ENCODE measurements at places on chromosomes 11 and 22.

- DNase-seq, result no peak
These were observed 220.7 kb upstream of the ZBED5 start for GRCh38 chr11:11078344-11079086.

- no peak for DNase-seq
These were observed 737 bp upstream of the MFRP start for GRCh38 chr11:119347242-119347641.

- DNase-seq, result no peak
These were observed 41.7 kb downstream of the PRMT3 start for GRCh38 chr11:20429216-20429615.

DNA sequence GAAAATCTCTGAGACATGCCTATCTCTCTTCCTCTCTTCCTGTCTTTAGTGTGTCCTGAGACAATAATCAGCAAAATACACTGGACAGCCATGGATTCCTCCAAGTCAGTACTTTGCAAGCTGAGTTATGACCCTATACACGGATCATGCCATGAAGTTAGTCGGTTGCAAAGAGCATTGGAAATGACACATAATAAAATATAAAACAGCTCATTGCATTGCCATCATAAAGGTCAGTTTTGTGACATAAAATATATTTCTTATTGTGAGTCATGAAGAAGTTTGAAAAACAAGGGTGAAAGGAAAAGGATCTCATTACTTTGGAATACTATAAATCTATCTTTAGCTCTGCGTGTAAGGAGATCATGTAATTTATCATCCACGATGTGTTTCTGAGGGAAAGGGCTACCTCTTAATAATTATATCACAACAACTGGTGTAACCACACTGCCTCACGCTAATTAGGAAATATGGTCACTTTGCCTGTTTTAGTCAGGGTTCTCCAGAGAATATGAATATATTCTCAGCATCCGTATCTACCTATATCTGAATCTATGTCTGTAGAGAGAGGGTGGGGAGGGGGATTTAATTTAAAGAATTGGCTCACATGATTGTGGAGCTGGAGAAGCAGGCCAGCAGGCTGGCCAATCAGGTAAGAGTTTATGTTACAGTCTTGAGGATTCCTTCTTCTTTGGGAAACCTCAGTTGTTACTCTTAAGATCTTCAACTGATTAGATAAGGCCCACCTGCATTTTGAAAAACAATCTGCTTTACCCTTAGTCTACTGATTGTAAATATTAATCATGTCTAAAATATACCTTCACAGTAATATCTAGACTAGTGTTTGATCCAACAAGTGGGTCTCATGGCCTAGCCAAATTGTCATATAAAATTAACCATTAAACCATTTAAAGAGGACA is 198.8 kb downstream of the FAT3 start:
- DNase-seq, result no peak

DNA sequence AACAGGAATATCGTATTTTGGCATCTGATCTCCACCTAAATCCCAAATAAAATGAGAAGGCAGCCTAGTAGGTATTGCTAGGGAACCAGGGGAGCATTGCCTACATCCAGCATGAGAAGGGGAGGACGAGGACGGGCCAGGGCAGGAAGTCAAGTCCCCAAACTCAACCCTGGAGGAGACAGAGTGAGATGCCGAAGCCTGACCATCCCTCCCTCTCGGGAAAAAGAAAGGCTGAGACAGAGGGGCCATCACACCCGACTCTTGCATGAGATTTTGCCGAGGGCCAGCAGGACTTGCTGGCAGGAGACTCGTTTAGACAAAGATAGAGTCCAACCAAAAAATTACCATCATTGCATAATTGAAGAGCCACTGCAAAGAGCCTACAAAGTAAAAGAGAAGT is 50.2 kb upstream of the SPATA19 start:
- no peak for DNase-seq

- DNase-seq, result no peak
These were observed 20.8 kb downstream of the VSTM5 start for GRCh38 chr11:93829598-93829997.

DNA sequence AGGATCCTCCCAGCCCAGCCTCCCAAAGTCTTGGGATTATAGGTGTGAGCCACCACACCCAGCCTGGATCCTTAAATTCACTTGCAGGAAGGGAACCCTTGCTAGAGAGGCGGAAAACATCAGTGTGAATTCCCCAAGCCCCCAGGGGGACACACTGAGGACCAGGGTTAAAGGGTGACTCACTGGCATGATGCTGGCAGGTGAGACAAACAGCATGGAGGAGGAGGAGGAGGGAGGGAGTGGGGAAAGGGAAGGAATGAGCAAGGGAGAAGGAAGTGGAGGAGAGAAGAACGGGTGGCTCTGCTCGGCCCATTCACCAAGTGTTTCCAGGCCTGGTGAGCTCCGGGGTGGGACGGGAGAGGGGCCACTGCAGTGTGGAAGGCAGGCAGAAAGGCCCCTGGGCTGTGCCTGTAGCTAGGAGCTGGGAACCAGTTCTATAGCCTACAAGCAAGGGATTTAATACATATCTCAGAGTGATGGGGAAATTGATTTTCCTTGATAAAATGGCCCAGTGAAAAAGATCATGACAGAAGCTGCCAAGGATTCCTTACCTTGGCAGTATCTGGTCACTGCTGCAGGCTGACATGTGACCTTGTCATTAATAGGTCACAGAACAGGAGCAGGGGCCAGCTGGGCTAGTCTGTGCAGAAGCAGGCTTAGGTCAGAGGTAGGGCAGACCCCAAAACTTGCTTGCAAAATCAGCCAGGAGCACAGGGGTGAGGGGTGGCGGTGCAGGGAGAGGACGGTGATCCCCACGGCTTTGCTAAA is 370.2 kb downstream of the SHANK2 start:
- DNase-seq, result no peak

DNA sequence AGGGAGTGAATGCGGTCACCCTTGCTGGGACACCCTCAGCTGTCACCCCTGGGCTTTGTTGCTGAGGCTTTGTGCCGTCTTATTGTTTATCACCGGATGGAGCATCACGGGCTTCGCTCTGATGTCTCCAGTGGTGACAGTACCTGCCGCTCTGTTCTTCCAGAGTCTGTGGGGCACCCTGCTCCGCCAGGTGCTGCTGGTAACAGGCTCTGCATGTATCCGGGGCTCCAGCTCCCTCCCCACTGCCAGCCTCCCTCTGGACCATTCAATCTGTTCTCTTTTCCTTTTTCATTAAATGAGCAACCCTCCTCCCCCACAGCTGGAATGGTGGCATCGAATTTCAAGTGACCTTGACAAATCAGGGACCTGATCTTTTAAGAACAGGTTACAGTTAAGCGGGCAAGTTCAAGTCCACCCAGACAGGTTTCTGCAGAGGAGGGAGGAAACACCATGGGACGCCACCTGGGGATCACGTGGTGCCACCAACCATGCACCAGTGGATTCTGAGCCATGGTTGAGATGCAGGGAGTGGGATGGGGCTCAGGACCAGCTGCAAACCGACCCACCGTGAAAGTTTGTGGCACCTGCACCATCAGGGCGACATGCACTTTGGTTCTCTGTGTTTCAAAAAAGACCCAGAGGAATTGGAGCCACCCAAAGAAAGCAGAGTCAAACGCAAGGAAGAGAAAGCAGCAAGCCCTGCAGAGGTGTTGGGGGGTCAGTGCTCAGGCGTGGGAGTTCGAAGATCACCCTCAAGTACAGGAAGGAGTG is 89.3 kb downstream of the BCR start:
- DNase-seq, result no peak

GRCh38 chr11:41660585-41660984 is 201.1 kb upstream of the LRRC4C start:
- no peak for DNase-seq

- no peak for DNase-seq
These were observed 858 bp upstream of the APOBEC3A start for GRCh38 chr22:38956551-38956950.

GRCh38 chr22:17472932-17473331 is 90.4 kb upstream of the SLC25A18 start:
- no peak for DNase-seq

- DNase-seq, result no peak
These were observed 11.7 kb downstream of the THOC5 start for GRCh38 chr22:29541845-29542244.

DNA sequence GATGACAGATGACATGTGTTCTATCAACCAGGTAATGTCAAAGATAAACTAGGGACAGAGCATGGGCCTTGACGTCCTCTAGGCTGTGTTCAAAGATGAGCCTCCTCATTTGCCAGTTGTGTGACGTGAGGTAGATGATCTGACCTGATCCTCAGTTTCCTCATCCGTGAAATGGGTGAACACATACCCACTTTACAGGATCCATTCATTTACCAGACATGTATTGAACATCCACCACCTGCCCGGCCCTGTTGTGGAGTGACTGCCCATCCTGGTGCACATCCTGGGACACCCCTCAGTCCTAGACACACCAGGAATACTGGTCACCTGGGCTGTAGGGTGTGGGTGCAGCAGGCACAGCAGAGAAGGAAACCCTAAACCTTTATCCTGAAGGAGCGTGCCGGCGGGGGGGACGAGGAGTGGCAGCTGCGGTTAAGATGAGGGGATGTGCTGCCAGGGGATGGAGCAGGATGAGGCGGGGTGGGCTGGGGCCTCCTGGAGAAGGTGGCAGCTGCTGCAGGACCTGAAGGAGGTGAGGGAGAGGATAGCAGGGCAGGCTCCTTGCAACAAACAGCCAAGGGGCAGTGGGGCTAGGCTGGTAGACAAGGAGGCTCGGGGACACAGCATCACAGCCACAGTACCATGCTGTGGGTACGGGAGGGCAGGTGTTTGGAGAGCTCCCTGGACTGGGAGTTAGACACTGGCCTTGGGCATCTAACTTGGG is 8.4 kb downstream of the CLDN5 start:
- no peak for DNase-seq

DNA sequence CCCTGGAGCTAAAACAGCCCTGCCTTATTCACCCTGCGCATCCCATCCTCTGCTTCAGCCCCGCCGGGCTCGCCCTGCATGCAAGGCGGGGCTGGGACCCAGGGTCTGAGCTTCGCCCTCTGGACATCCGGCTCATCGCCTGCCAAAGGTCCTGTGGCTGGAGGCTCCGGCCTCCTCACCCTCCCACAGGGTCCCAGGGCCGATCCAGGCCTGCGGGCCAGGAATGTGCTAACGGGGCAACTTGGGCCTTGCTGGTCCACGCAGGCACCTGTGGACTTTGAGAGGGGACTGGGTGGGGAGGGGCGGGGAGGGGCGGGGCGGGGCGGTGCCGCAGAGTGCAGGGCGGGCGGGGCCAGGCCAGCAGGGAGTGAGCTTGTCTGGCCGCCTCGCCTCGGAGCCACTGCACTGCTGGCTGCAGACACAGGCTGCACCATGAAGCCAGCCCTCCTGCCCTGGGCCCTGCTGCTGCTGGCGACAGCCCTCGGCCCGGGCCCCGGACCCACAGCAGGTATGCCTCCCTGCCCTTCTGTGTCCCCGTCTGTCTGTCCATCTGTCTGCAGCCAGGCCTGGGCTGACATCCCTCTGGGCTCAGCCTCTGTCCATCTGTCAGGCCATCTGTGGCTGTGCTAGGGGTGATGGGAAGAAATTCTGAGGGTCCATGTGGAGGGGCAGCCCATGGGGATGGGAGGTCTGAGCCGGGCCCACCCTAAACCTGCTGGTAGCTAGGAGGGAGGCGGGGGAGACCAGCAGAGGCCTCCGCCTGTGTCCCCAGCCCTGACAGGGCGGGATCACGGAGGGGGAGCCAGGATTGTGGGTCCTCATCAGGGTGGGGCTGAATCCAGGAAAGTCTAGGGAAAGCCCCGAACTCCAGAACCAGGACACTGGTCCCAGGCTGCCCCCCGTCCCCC is at the start of gene SUSD2:
TSS of gene SUSD2 (plus strand) at position 400 of the 908 bp plus-strand sequence. CDS start at position 433, 33 bp downstream.
- no peak for DNase-seq

- DNase-seq, result no peak
These were observed 36.9 kb upstream of the LINC01488 start for GRCh38 chr11:69444381-69445130.

DNA sequence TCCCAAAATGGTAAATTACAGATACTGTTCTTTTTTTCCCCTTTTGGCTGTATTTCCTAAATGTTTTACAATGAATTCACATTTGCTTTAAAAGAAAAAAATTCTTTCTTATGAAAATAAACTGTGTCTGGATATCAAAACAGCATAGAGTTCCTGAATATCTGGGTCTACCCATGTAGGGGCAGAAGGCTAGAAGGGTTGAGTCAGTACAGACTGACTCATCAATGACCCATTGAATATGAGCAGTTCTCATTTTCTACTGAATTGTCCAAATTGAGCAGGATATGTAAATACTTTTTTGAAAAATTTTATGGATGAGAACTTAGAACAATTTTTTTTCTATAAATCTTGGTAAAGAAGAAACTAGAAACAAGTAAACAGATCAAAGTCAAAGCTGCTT is 16.3 kb upstream of the C11orf87 start:
- no peak for DNase-seq

GRCh38 chr11:27820249-27820648 is 120.0 kb upstream of the BDNF start:
- DNase-seq, result no peak

DNA sequence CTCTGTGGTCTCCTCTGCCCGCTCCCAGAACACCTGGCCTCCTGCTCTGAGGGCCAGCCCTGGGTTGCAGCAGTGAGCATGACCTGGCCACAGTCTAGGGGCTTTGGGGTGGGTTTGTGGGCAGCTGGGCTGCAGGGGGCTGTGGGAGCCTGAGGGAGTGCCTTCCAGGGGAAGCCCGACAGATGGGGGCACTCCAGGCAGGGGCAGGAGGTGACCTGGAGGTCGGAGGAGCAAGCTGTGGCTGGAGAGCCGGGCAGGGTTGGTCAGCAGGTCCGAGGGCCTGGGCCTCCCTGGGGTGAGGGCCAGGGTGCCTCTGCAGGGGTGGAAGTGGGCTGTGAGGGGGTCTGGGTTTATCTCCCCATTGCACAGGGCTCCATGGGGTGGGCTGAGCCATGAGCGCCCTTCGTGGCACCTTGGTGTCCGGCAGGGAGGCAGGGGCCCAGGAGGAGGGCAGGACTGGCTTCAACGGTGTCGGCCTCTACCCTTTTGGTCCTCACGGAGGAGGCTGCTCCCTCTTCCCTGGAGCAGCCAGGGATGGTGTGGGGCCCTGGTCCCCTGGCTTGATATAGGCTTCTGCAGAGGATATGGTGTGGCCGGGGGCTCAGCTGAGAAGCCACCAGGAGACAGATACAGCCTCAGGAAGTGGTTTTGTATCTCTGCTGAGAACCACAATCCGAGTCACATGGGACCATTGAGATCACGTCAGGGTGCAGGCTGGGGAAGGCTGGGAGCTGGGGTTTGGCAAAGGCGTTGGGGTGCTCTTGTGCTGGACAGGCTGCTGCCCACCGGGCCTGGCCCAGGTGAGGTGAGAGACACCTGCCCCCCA is 22.3 kb downstream of the KCNQ1 start:
- DNase-seq, result no peak

DNA sequence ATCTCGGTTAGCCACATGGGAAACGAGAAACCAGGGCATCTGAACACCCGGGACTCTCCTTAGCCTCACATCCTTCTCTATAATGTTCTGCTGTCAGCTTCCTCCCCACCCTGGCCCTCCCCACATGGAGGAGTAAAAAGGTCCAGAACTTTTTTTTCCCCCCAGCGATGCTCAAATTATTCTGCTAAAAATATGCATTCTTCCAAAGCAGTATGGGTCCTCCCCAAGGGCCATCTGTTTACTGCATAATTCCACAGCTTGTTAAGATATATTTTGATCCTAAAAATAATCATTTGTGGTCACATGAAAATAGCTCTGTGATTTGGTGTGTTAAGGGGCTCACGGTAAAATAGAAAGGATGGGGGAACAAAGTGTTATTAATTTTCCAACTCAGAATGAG is 281.5 kb upstream of the NARS2 start:
- no peak for DNase-seq

All from stimulated activated CD4-positive, alpha-beta T cell treated with anti-CD3 and anti-CD28 coated beads, Interleukin-12 subunit alpha, Interleukin-12 subunit beta, amount 100 ng/mL, for 48 hours (primary cell).